ENCODE measurements at places on chromosomes 6 and 20.

- DNase-seq: peak; percentile 66
Measured at GRCh38 chr6:45472382-45472781, 94.6 kb upstream of the SUPT3H start.

GRCh38 chr6:105452376-105452775, 49.5 kb upstream of the PREP start:
- no peak for DNase-seq

DNA sequence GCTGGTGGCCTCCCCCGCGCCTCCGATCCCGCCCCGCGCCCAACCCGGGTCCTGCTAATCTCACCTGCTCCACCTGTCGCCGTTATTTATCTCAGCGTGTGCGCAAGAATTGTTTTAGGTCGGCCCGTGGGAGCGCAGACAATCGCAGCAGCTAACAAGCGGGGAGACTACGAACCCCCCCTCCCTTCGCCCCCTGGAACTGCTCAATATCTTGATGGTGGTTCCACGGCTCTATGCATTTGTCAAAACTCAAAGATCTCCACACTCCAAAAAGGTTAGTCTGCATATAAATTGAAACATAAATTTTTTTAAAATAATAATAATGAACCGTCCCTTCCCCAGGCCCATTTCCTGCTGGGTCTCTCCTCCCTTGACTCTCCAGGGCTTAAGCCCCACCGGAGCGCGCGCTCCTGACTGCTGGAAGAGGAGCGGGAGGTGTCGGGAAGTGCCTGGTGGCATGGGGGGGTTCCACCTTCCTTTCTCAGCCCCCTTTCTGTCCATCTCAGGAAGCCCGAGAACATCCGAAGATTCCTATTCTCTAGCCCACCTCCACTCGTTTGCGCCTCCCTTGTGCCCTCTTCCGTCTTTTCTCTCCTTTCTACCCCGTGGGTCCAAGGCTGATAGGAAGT, 1.6 kb upstream of the MDGA1 start:
- DNase-seq: no peak

DNA sequence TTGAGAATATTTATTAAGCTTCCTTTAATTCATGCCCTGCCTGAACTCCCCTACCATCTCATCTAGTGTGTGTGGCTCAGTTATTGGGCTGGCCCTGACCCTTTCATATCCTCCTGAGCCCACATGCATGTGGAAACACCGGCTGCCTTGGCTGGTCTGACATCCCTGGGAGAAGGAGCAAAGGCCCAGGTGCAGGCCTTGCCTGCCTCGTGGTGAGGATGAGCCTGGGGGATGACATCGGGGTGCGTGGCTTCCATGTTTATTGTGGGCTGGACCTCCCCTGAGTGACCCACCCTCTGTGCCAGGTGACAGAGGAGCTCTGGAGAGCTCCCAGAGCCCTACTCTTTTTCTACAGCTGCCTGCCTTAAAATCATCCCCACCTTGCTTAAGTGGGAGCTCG, 69.1 kb downstream of the FOXA2 start:
- no peak for DNase-seq

GRCh38 chr20:50546729-50547314, 36.6 kb downstream of the PTPN1 start:
- DNase-seq: no peak

DNA sequence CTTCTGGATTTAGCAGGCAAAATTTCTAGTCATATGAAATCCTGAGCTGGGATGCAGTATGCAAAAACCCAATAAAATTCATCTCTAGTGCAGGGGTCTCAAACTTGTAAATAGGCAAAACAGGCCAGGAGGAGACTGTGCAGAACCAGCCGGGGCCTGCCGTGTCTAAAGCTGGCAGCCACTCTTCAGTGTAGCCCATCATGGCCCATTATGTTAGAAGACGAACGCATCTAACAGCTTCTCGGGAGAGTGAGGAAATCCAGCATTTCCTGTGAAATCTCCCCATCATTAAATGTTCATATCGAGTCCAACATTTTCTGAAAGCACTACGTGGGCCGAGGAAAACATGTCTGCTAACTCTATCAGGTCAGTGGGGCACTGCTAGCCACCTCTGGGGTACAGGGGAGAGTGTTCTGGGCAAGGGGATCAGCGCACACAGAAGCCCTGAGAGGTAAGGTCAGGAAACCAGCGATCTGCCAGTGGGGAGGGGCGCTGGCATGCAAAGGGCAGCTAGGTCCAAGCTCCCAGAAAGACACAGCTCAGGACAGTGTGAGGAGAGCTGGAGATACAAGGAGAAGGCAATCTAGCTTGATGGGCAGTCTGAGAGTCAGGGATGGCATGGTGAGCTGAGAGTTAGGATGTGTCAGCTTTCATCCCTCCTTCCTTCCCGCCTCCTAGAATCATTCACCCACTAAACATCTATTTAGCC, 144.2 kb downstream of the PREX1 start:
- no peak for DNase-seq

DNA sequence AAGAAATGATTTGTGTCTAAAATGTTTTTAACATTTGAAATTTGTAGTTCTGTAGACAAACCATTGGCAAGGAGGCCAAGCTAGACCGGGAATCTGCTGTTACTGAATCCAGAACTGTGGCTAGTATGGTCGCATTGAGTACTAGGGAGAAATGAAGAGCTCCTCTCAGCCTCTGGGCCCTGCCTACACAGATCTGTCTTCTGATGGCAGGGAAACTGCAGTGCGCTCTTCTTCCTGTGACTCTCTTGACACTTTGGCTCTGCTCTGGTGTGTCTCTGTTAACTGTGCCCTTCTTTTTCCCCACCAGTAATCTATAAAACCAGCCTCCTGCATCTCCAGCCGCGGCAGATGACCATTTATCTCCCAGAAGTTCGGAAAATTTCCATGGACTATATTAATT, 61.5 kb upstream of the TMEM181 start:
- DNase-seq: no peak

DNA sequence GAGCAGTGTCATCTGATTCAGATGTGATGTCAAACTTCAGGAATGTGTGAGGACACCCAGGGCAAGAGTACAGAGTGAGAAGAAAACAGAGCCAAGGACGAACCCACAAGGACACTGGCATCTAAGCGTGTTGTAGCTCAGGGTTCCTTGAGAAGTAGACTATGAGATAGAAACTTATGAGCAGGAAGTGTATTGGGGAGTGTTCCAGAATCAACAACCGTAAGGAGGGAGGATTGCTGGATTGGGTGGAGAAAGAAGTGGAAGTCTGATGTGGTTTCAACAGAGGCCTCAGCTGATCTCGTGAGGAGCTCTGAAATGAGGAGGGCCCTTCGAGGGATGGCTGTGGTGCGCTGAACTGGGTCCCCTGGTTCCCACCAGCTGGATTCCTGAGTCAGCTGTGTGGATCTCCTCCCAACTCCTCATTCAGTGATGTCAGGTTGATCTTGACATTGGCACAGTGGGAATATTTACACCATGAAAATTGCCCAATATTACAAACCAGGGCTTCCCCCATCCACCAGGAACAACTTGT, 25.7 kb upstream of the IGF2R start:
- peak; percentile 60 for DNase-seq

DNA sequence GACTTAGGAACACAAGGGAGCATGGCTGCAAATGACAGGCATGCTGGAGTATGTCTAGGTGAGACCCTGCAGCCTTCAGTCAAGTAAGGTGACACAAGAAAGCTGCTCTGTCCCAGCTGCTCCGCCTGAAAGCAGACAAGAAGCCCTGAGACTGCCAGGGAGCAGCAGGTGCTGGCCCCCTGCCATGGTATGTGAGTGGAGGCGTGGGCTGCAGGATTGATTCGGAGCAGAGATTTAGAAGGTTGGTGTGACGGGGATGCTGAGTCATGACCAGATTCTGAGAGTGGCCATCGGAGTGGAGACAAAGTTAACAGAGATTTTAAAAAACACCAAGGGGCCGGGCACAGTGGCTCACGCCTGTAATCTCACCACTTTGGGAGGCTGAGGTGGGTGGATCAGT, 17.8 kb downstream of the LRP11 start:
- peak; percentile 89 for DNase-seq

- peak; percentile 39 for DNase-seq
Measured at GRCh38 chr6:44338228-44339122, 4.0 kb upstream of the SPATS1 start.

GRCh38 chr6:106568530-106568929, 60.8 kb downstream of the RTN4IP1 start:
- DNase-seq: no peak

- DNase-seq: no peak
Measured at GRCh38 chr6:71220466-71220865, 68.1 kb upstream of the OGFRL1 start.
